Dermis microvascular lymphatic vessel endothelial cell (primary cell): ENCODE measurements at places on chromosomes 5 and 9.

- no peak for DNase-seq
Observed at GRCh38 chr9:18060269-18060934, 413.6 kb upstream of the ADAMTSL1 start.

DNA sequence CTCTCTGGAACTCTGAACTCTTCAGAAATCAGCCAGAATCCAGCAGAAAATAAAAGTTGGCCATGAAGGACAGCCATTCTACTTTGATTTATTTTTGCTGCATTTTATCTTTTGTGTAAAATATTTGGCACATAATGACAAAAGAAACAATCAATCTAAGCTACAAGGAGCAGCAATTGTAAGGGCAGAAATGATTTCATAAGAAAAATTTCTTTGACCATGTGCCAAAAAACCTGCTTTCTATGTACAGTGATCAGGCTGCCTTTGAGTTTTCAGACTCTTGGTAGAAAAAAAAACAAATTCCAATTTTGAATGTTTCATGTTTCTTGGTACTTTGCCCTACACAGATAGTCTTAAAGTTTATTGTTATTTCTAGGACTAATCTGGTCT, 69.8 kb upstream of the SLC1A3 start:
- DNase-seq, result no peak

DNA sequence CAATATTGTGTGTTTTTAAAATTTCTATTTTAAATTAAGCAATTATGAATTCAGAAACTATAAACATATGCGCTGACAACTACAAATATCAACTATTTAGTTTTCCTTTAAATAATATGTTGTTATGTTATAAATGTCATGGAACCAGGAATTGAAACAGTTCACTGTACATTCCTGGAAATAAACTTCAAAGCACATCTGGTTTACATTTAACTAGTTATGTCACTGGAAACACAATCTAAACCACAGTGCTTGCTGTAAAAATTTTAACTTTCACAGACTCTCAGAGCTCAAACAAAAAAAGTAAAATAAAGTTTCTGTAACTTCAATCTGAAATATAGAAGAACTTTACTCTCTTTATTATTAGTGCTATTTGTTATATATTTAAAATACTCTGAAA, 179.2 kb downstream of the FBN2 start:
- no peak for DNase-seq

DNA sequence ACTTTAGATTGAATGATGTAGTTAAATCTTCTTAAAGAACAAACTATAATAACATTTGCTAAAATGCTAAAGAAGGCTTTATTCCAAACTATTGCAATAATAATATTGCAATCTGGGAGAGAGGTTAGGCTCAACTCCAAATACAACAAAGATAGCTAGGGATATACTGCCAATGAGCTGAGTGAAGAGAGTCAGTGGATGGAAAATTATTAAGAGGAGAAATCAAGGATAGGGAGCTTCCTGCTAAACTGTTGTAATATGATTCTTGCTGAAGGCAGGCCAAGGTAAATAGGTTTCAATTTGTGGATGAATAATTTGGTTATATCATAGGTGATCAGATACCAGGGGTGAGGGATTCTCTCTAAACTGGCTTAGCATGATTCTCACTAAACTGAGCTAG, 1651.5 kb downstream of the EFNA5 start:
- no peak for DNase-seq

GRCh38 chr5:2905741-2906140, 154.3 kb upstream of the IRX2 start:
- DNase-seq, result no peak

- no peak for DNase-seq
Observed at GRCh38 chr5:86118542-86118941, 499.2 kb upstream of the COX7C start.

DNA sequence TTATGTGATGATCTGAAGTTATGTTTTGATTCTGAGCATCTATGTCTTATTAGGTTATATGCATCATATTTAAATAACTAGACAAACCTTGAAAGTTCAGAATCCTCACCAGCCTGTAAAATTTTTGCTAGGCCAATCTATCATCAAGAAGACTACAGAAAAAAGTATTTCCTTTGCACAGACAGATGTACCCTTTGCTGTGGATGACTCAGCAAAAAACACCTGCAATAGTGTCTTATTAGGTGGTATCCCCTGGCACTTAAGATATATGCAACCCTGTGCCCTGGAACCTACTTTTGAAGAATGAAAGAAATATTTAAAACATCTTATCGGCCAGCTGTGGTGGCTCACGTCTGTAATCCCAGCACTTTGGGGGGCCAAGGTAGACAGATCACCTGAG, 130.6 kb downstream of the SLF1 start:
- no peak for DNase-seq

DNA sequence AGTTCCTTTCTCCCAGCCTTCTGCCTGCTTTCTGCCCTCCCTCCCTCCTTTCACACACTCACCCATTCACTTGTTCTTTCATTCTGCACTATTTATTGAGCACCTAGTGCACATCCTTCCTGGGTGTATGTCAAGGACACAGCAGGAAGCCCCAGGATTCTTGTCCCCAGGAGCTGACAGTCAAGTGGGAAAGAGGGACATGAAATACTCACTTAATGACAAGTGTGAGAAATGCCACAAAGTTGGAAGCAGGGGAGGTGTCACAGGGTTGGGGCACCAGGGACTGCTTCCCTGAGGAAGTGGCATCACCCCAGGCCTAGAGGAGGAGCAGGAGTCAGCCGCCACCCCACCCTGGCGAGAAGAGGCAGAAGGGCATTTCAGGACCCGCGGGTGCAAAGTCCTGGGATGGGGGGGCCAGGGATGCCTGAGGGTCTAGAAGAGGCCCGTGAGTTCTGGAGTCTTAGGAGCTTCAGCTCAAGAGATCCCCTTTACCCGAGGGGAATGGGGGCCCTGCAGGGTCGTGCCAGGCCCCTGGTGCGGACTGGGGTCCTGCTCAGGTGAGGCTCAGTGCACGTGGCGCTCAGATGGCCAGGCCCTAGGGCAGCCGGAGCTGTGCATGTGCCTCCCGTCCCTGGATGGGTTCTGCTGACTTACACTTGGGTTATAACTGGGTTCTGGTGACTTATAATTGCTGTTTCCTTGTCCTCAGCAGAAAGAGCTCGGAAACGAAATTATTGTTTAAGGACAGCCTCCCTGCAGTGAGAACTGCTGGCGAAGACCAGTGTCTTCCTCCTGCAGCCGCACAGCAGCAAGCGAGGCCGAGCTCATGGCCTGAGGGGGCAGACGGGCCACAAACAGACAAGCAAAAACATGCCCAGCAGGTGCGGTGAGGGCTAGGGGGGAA, 16.9 kb upstream of the LAMC3 start:
- DNase-seq, result no peak

DNA sequence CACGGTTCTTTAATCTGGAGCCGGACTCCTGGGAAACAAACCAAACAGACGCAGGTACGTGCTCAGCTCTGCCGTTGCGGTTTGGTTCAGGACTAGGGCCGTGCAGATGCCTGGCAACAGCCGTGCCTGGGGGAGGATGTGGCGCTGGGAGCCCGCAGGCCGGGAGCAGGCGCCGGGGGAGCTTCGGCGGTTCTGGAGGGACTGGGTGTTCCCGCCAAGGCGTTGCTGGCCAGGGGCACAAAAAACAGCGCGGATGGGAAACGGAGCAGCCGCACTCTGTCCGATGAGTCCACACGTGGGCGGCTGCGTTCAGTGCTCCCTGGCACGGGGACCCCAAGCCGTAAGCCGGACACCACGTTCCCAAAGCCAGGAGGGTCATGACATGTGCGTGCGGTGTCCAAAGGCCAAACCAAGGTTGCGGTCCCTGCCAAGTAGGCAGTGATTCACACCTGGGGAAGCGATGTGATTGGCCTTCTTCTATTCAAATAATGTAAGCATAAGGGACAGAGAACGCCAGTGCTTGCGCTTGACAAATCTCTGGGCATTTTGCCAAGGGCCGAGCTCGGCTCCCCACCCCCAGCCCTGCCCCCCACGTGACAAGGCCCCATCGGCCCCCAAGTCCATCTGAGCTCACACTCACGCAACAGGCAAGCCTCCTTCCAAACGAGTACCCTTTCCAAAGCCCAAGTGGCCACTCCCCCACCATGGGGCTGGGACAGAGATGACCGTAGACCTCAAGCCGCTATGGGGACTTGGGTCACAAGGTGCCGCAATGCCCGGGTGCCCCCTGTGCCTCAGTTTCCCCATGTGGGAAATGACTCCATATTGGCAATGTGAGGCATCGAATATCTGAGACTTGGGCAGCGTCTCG, 49.7 kb upstream of the NKD2 start:
- DNase-seq, result no peak

DNA sequence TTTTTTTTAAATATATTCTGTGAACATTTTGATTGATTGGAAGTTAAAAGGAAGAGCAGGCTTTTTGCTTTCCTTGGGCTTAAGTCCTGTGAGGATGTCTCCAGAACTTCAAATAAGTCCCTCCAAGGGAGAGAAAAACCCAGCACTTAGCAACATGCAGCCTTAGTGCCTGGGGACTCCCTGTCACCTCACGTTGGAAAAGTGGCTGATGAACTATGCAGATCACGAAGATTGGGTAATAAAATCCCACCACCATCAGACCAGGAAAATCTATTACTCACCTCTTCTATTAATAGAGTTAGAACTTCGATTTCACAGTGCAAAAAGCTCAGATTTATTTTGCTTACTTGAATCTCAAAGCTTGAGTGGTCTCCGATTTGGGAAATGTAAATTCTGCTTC, 507.0 kb downstream of the MAT2B start:
- DNase-seq, result no peak

DNA sequence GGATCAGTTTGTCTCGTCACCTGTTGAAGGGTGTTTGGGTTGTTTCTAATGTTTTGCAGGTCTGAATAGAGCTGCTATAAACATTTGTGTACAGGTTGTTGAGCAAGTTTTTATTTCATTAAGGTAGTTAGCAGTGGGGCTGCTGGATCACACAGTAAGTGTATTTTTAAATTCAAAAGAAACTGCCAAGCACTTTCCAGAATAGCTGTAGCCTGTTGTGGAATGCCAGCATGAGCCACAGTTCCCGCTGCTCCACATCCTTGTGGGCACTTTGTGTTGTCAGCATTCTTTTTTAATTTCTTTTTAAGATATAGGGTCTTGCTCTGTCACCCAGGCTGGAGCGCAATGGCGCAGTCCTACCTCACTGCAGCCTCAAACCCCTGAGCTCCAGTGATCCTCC, 14.5 kb downstream of the FBXW5 start:
- no peak for DNase-seq

- DNase-seq, result no peak
Observed at GRCh38 chr5:67799732-67800234, 415.8 kb upstream of the PIK3R1 start.

DNA sequence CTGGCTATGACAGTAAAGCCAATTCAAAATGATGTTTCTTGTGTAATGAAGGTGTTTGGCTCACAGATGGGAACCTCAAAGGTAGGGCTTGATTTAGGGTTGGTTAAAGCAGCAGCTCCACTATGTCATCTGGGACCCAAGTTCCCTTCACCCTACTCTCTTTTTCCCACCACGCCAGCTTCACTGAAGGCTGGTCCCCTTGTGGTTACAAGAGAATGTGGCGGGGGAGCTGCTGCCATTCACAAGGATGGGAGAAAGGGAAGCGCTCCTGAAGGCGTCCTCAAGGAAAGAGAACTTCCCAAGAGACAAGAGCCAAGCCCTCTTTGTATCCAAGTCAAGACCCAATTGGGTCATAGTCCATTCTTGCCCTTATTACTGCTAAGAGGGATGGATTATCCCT, 72.7 kb downstream of the NTRK2 start:
- no peak for DNase-seq

- DNase-seq, result no peak
Observed at GRCh38 chr9:131545003-131545785, at the start of gene PRRT1B. Gene PRRT1B, plus strand, starts transcription at chr9:131545523. Its CDS starts 93 bp downstream, at chr9:131545616.

GRCh38 chr9:111481885-111482636, 2.1 kb downstream of the ECPAS start:
- DNase-seq, result peak; percentile 3

- no peak for DNase-seq
Observed at GRCh38 chr9:33220681-33221567, 19.0 kb upstream of the SPINK4 start.
